Inflammatory macrophage treated with lipopolysaccharide for 4 hours (primary cell): ENCODE measurements at places on chromosomes 3 and 15.
A peak's percentile ranks its signal among the peaks of the same experiment; 100 is the strongest.

DNA sequence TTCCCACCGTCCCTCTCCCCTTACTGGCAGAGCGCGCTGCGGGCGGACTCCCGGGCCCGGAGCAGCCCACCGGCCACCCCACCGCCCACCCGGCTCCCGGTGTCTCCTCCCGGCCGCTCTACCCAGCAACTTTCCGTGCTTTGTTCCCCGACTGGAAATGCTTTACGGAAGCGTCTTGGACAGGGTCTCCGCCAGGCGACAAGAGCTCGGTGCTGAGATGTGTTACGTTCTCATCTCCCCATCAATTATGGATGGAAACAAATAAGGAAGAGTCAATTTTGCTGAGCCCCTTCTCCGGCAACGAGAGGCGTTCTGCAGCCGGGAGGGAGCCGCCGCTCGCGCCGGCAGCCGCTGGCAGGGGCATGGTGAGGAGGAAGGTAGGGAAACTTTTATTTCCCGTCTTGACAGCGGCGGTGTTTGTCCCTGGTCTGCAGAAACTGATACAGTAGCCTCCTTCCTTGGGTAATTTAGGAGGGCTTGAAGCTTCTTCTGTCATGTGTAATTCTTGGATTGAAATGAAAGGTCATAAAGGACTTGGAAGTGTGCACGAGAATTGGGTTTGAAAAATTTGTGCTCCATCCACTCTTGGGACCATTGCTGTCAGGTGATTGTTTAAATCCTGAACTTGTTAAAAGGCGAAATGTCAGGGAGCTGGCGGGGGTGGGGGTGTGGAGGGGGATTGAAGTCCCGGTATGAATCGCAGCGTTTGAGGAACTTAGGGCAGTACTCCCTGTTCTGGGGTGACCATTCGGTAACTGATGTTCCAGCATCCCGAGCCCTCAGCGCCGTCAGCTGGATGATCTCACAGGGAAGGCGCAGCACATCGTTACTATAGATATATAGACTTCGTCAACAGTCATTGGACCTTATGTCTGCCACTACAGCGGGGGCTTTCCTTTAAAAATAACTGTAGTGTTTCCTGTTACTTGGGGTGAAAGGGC, 1.5 kb downstream of the SEMA6D start:
- DNase-seq = no peak

GRCh38 chr3:126965526-126966080, 17.3 kb upstream of the PLXNA1 start:
- DNase-seq = no peak

DNA sequence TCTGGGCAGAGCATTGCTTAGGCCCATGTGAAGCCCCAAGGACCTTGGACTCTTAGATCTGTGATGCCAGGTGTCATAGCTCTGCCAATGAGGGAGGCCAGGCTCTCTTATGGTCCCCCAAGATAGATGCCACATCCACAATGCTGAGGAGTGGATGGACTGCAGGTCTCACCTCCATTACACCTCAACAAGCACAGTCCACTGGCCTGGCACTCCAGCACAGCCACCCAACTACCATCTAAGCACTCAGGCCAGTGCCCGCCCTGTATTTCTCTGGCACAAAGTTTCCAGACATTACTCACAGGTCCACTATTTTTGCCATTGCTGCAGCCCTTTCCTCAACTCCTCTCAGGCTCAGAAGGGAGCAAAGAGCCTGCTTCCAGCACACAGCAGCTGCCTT, 613.5 kb upstream of the EPHA6 start:
- DNase-seq = no peak

GRCh38 chr3:146259880-146260589, 9.1 kb upstream of the PLSCR4 start:
- DNase-seq = no peak

DNA sequence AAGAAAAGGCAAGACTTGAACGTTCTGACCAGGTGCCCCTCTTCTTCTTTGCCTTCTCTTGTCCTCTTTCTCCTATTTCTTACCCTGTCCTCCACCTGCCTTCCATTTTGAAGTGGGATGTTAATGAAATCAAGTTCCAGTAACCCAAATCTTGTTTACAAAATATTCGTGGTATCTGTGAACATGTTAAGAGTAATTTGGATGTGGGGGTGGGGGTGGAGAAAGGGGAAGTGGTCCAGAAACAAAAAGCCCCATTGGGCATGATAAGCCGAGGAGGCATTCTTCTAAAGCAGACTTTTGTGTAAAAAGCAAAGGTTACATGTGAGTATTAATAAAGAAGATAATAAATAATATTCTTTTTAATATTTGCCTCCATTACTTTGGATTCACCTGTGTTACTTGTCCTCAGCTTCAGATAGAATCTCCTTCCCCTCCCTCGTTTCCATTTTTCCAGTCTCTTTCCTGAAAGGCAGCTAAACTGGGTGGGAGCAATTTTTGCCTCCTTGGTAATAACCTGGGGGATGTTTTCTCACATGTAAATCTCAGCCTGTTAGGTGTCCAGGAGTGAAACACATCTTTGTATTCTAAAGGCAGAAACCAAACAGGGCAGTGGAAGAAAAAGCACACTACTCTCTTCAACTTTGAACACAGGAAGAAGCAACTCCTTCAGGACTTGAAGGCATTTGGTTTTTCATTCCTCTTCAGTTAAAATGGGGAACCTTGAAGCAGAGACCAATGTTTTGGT, 3.2 kb downstream of the CHST2 start:
- peak; percentile 36 for DNase-seq
